ENCODE measurements at places on chromosomes 5 and 9. TPM values are rescaled to one million over a fixed set of nuclear protein-coding genes. Genes with fewer than 3 reads are reported as not detected.

The PARP8 gene
- 0.11 TPM for total RNA-seq

The INSYN2B gene
- total RNA-seq, result 0.71 TPM

The LCP2 gene
- total RNA-seq, result not detected

The NPR3 gene
- total RNA-seq, result 20.7 TPM

The NFIB gene
- total RNA-seq, result 10.1 TPM

The EGFLAM gene
- 0.17 TPM for total RNA-seq

The FBP1 gene
- not detected for total RNA-seq

The FGFR4 gene
- 22.7 TPM for total RNA-seq

The HAVCR2 gene
- total RNA-seq, result 0.39 TPM

The SPOCK1 gene
- total RNA-seq, result 17.0 TPM

The MARCOL gene
- total RNA-seq, result not detected

The NEURL1B gene
- 4.5 TPM for total RNA-seq

The ADCY2 gene
- total RNA-seq, result not detected

The DCTN4 gene
- 16.6 TPM for total RNA-seq

The STC2 gene
- 38.1 TPM for total RNA-seq

The ZNF454 gene
- not detected for total RNA-seq

The SLC6A7 gene
- total RNA-seq, result not detected

The KIF4B gene
- not detected for total RNA-seq

The IL7R gene
- total RNA-seq, result 0.19 TPM

The SPINK6 gene
- 0.49 TPM for total RNA-seq

The ABCA2 gene
- 27.7 TPM for total RNA-seq

The CATSPER3 gene
- total RNA-seq, result 0.42 TPM

The PTPDC1 gene
- total RNA-seq, result 3.1 TPM

The SLC25A2 gene
- total RNA-seq, result not detected

The HSPB3 gene
- total RNA-seq, result 0.26 TPM

The FAM81B gene
- total RNA-seq, result not detected

The PCDHGB3 gene
- 0.22 TPM for total RNA-seq

The LECT2 gene
- not detected for total RNA-seq

The ISL1 gene
- total RNA-seq, result 0.14 TPM

The KCNMB1 gene
- not detected for total RNA-seq

The KLF4 gene
- 25.3 TPM for total RNA-seq

The OBP2A gene
- not detected for total RNA-seq

All from A549 treated with GW870086 at 1 μM for 4 hours (cell line).